ENCODE measurements at places on chromosomes 7 and 10. TPM values are rescaled to one million over a fixed set of nuclear protein-coding genes. Genes with fewer than 3 reads are reported as not detected.

GRCh38 chr7:10724449-10724848, 249.2 kb upstream of the PHF14 start:
- H3K27ac ChIP-seq = no peak overlapping the region
- H3K36me3 ChIP-seq = no peaks in the 10 kb centered on the region
- H3K27me3 ChIP-seq = no peaks in the 10 kb centered on the region

GRCh38 chr10:99973190-99973589, 36.6 kb downstream of the DNMBP start:
- no peaks in the 10 kb centered on the region for H3K36me3 ChIP-seq
- H3K27ac ChIP-seq = no peak overlapping the region
- DNase-seq = no peak
- no peak overlapping the region for H3K4me3 ChIP-seq

DNA sequence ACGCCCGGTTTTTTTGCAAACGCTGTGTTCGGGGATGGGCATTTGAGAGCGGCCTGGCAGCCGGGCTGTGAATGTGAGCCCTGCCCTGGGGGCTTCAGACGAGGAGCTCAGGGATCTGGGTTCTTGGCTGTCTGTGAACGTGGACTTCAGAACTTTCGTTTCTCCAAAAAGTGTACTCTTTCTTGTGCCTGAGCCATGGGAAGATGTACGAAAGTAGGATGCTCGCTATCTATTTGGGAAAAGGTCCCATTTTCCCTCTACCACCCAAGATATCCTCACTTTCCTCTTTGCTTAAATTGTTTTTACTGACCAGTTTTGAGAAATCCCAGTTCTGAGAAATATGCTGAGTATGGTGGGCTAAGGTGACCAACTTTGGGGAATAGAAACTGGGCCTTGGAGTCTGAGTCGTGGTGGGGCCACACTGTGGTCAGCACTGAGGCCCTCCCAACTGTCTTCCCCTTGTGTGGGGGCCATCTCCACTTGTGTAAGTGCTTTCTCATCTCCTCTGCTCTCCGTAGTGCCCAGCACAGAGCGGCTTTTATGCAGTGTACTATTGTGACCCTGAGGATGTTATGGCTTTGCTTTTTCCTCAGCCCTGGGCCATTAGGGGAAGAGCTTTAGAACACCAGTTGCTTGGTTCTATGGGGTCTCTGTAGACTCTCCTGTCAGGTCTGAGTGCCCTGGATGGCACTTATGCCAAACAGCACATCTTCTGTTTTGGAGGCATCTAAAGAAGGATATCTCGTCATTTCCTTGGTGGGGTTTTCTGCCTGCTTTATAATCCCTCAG, 918 bp downstream of the DBNL start:
- H3K4me3 ChIP-seq = peak overlapping the region; percentile 98
- H3K27ac ChIP-seq = no peak overlapping the region
- H3K36me3 ChIP-seq = no peaks in the 10 kb centered on the region
- no peak for DNase-seq
- peaks cover 21% of the 10 kb centered on the region for H3K27me3 ChIP-seq

GRCh38 chr7:70698219-70698832, 433.6 kb upstream of the GALNT17 start:
- peaks cover 14% of the 10 kb centered on the region for H3K27me3 ChIP-seq
- no peaks in the 10 kb centered on the region for H3K36me3 ChIP-seq
- H3K4me3 ChIP-seq = peak overlapping the region; percentile 78
- H3K4me1 ChIP-seq = peaks cover 59% of the 10 kb centered on the region
- DNase-seq = peak; percentile 72

- no peaks in the 10 kb centered on the region for H3K4me1 ChIP-seq
- H3K36me3 ChIP-seq = no peaks in the 10 kb centered on the region
- no peak for DNase-seq
- H3K27ac ChIP-seq = no peak overlapping the region
- no peak overlapping the region for H3K4me3 ChIP-seq
Measured at GRCh38 chr7:93004906-93005305, 112.9 kb downstream of the SAMD9 start.

DNA sequence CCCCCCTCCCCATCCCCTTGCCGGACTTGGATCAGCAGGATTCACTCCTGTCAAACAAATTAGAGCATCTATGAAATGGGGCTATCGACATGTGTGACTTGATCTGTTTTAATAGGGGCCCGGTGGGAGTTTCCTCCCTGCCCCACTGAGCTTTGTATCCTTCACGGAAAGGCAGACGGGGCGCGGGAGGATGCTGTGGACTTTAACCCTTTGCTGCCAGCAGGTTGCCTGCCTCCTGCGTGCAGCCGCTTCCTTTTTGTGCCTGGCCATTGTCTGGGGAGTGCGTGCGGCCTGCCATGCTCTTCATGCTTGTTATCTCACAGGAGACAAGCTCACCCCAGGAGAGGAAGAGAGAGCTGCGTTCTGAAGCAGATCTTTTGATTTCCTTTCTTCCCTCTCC, 512.8 kb upstream of the GALNT17 start:
- peak overlapping the region; percentile 28 for H3K4me3 ChIP-seq
- H3K27ac ChIP-seq = no peak overlapping the region
- no peaks in the 10 kb centered on the region for H3K27me3 ChIP-seq
- peaks cover 32% of the 10 kb centered on the region for H3K4me1 ChIP-seq
- peak; percentile 55 for DNase-seq

- no peak overlapping the region for H3K4me3 ChIP-seq
- peaks cover 3% of the 10 kb centered on the region for H3K27me3 ChIP-seq
- no peak for DNase-seq
- no peaks in the 10 kb centered on the region for H3K36me3 ChIP-seq
Measured at GRCh38 chr7:155780884-155781283, 31.4 kb downstream of the SHH start.

DNA sequence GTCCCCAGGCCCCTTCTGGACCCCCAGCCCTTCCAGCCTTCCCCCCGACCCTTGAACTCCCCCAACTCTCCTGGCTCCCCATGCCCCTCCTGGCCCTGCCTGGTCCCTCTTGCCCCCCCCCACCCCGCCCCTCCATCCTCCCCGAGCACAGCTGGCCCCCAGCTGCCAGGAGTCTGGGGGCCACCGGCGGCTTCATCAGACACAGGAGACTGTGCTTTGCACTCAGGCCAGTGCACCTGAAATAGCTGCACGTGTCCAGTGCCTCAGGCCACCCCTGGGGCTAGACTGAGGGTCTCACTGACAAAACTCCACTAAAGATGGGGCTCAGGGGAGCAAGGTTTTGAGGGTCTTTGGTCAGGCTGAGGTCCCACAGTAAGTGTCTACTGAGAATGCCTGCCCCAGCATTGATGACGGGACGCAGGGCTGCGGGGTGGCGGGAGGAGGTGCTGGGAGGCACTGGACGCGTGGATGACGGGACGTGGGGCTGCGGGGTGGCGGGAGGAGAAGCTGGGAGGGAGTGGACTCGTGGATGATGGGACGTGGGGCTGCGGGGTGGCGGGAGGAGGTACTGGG, 6.5 kb downstream of the FOXL3 start:
- DNase-seq = no peak
- no peaks in the 10 kb centered on the region for H3K4me1 ChIP-seq
- H3K27me3 ChIP-seq = peaks cover 23% of the 10 kb centered on the region

- H3K27me3 ChIP-seq = no peaks in the 10 kb centered on the region
- peak; percentile 57 for DNase-seq
- no peak overlapping the region for H3K27ac ChIP-seq
- H3K36me3 ChIP-seq = no peaks in the 10 kb centered on the region
Measured at GRCh38 chr7:12119620-12120303, 91.3 kb upstream of the TMEM106B start.

DNA sequence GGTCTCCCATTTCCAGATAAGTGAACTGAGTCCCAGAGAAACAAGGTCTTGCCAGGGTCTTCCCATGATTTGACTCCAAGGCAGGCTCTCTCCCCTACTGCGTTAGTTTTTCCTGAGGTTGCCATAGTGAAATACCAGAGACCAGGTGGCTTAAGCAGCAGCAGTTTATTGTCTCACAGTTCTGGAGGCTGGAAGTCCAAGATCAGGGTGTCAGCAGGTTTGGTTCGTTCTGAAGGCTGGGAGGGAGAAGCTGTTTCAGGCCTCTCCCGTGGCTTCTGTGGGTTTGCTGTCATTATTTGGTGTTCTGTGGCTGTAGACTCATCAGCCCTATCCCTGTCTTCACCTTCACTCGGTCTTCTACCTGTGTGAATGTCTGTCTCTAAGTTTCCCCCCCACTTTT, 129.9 kb downstream of the GRK5 start:
- DNase-seq = no peak
- H3K27ac ChIP-seq = no peak overlapping the region
- H3K36me3 ChIP-seq = no peaks in the 10 kb centered on the region
- H3K27me3 ChIP-seq = no peaks in the 10 kb centered on the region
- no peaks in the 10 kb centered on the region for H3K4me1 ChIP-seq

GRCh38 chr7:87702326-87702725, 74.1 kb downstream of the RUNDC3B start:
- H3K36me3 ChIP-seq = no peaks in the 10 kb centered on the region
- no peaks in the 10 kb centered on the region for H3K4me1 ChIP-seq
- DNase-seq = no peak

DNA sequence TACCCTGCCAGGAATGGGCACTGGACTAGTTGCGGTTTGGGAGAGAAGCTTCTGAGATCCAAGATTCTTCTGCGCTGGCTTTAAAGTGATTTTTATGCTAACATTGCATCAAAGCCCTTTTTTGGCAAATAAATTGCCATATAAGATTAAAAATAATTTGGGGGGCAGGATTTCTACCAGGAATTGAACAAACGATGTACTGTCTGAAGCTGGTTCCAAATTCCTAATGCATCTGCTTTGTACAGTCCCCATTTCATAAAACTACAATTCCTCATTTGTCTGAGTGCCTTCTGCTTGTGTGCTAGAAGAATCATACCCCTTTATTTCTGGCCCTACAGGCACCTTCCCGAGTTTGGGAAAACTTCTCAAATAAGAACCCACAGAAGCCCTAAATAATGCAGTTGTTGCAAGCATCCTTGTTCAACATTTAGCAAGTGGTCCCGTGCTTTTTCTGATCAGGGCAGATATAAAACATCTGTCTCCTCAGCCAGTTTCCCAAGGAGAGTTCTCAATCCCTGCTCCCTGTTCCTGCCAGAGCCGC, 349.7 kb downstream of the PTEN start:
- no peak overlapping the region for H3K27ac ChIP-seq
- no peak overlapping the region for H3K4me3 ChIP-seq
- no peak for DNase-seq
- H3K4me1 ChIP-seq = peaks cover 8% of the 10 kb centered on the region
- H3K36me3 ChIP-seq = no peaks in the 10 kb centered on the region

DNA sequence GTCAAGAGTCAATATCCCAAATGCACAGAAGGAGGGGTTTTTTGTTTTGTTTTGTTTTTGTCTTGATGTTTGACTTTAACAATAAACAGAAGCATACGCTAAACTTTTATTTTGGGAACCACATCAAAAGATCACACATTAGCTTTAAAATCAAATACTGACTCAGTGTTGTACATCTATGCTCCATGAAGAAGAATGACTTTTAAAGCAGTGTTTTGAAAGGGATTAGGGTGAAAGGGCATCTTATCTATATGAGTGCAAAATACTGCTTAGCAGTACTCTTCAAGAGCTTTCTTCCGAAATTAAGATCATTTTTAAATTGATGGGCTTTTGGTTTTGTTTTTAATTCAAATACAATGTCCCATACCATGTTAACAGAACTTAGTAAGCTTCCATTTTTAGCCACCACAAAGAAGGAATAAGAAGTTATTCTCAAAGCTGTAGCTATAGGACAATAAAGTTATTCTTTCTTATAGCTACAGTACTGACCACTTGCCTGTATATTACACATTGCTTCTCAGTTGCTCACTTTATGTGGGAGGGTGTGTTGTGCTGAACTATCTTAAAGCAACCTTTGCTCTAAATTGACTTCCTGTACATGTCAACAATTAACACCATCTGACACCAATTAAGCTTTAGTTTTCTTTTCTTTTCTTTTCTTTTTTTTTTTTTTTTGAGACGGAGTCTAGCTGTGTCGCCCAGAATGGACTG, 144.3 kb upstream of the KAT6B start:
- H3K27ac ChIP-seq = no peak overlapping the region
- H3K4me1 ChIP-seq = no peaks in the 10 kb centered on the region
- no peaks in the 10 kb centered on the region for H3K27me3 ChIP-seq
- H3K4me3 ChIP-seq = no peak overlapping the region

DNA sequence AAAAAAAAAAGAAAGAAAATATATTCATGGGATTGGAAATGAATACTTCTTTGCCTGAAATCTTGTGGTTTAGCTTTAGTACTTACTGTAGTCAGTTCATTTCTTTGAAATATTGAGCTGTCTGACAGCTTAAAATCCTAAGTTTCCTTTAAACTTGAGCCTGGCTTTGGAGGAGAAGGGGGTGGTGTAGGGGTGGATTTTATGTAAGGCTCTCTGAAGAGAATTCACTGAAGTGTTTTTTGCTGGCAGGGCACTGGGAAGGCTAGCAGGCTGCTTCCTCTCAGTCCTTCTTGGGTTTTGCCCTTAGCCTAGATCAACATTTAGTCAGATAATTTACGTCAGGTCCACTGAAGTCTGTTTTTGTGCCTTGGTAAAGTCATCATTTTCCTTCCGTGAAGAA, 516.5 kb downstream of the AUTS2 start:
- no peak for DNase-seq
- no peak overlapping the region for H3K4me3 ChIP-seq
- H3K4me1 ChIP-seq = peaks cover 32% of the 10 kb centered on the region
- no peaks in the 10 kb centered on the region for H3K27me3 ChIP-seq
- no peaks in the 10 kb centered on the region for H3K36me3 ChIP-seq

DNA sequence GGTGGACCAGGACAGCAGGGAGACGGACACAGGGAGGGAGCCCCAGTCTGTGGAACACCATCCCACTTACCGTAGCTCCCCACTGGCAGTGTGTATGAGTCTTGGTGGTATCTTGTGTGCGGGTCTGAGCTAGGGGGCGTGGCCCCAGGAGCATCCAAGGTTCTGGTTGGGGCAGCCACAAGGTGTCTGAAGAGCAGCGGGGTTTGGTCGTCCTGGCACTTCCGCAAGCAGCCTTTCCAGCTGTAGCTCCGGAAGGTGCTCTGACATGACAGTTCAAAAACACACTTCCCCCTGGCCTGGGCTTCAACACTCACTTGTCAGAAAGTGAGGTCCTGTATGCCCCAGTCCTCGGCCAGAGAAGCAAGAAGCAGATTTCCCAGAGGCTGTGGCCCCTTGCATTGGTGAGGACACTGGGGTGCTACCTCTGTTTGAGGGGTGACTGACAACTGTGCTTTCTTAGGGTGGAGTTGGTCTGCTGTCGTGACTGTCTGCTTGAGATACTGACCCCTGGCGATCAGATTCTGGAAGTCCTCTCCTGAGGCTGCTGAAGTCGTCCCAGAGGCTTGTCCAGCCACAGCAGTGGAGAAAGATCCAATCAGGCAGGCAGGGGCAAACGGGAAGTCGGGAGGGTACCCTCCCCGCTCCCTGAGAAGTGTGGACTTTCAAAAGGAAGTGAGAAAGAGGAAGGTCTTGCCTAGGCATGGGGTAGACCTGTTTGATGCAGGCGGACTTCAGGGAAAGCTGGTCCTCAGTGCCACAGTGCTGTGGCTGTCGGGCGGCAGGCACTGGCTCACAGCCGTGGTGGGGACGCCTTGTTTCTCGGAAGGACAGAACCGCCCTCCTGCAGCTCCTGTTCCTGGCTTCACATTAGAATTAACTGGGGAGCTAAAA, 51.4 kb upstream of the PFKFB3 start:
- peaks cover 25% of the 10 kb centered on the region for H3K4me1 ChIP-seq
- H3K27me3 ChIP-seq = no peaks in the 10 kb centered on the region
- H3K36me3 ChIP-seq = no peaks in the 10 kb centered on the region

Gene PTPN20
- total RNA-seq = not detected

Gene DGKI
- 0.39 TPM for total RNA-seq

Gene KLF14
- total RNA-seq = not detected

Gene CAV1
- total RNA-seq = 16.0 TPM

All from GM23338 (cell line).